ENCODE measurements at places on chromosomes 1 and 21.

GRCh38 chr1:2314803-2315673 lies 76.3 kb downstream of the MORN1 start:
- DNase-seq, result no peak

DNA sequence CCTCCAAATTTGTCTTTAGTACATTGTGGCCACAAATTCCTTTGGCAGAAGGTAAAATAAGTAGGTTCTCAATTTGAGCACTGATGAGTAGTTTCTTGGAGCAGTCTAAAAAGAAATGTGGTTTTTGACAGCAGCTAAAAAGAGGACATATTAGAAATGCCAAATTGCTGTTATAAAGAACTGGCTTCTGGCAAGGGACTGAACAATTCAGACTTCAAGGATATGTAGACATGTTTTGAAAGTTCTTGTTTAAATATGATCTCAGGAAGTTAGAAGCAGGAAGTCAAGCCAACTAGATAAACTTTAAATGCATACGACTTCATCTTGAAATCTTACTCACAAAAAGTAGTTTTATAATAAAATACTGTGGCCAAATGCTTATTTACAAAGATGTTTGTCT lies 18.8 kb downstream of the C1orf52 start:
- no peak for DNase-seq

GRCh38 chr1:156482276-156482675 lies 18.3 kb downstream of the MEF2D start:
- no peak for DNase-seq

DNA sequence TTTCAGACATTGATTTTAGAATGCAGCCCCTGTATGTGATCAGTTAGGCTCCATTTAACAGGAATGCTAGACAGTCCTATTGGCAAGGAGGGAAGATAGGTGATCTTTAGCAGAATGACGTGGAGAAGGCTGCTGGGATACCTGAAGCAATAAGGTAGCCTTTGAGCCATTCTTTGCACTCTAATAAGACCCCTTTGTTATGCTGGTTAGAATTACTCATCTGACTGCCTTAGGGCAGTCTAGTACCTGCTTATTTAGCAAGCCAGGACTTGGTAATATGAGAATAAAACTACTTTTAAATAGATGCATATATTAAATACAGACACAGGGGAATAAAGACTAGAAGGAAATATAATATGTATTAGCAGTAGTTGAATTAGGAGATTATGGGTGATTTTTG lies 29.1 kb downstream of the NGF start:
- DNase-seq, result no peak

DNA sequence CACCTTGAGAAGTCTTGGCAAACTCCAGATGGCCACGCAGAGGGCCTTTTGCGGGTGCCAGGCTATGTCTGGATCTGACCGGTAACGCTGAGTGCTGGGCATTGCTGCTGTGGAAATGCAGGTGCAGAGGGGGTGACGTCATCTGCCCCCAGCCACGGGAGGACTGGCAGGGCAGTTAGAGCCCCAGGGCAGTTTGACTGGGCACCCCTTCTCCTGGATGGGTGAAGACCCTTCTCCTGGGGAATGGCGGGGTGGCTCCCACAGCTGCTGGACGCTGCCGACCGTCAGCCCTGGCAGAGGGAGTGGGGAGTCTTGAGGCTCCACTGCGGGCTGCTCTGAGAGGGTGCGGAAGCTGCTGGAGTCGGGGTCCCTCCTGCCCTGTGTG lies 12.6 kb upstream of the EDN2 start:
- no peak for DNase-seq
